ENCODE measurements at places on chromosomes 12 and 14. TPM values are rescaled to one million over a fixed set of nuclear protein-coding genes. Genes with fewer than 3 reads are reported as not detected.

The CLEC7A gene
- not detected for total RNA-seq

The GTF2A1 gene
- 35.0 TPM for total RNA-seq

The ACADS gene
- 2.1 TPM for total RNA-seq

The NFATC4 gene
- 0.23 TPM for total RNA-seq

Data from MCF 10A (cell line).